ENCODE measurements at places on chromosomes 16 and 17.

- DNase-seq, result peak; percentile 73
Observed at GRCh38 chr16:425740-426114, 278 bp downstream of the RAB11FIP3 start.

GRCh38 chr17:31279401-31279800 lies 17.6 kb downstream of the OMG start:
- no peak for DNase-seq

DNA sequence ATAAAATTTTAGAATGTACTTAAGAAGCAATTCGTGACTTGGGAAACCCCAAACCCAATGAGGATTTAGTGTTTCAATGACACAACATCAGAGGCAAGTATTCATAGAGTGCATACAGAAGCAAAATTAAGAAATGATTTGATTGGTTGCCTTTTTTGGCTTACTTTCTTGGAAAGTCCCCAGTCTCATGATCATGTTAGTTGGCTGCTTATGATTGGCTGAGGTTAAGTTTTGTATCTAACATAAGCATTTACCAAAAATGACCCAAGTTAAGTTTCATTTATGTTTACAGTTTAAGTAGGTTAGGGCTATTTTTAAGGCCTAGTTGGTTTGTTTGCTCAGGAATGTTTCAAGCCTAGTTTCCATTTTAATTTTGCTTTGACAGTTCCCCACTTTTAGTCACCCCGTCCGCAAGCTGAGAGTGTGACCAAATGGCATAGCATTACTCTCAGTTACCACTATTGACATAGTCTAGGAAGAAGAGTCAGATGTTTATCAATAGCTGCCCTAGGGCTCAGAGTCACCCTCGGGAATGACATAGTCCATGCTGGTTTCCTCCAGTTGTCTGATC lies 36.2 kb downstream of the DGKE start:
- DNase-seq, result no peak

GRCh38 chr17:61203671-61204131 lies 195.9 kb upstream of the TBX2 start:
- DNase-seq, result no peak

DNA sequence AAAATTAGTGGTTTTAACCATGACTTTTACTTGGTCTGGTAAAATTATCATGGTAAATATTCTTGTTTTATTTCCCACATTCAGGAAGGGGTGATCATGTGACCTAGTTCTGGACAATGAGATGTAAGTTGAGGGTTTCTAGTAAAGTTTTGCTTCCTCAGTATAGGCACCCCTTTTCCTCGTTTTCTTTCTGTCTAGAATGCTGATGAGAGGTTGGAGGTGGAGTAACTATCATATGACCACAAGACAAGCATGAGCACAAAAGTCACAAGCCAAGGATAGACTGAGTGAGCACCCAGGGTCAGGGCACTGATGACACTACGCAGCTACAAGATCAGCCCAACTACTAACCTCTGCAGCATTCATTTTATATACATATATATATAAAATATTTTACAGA lies 53.9 kb downstream of the MYO1D start:
- no peak for DNase-seq

DNA sequence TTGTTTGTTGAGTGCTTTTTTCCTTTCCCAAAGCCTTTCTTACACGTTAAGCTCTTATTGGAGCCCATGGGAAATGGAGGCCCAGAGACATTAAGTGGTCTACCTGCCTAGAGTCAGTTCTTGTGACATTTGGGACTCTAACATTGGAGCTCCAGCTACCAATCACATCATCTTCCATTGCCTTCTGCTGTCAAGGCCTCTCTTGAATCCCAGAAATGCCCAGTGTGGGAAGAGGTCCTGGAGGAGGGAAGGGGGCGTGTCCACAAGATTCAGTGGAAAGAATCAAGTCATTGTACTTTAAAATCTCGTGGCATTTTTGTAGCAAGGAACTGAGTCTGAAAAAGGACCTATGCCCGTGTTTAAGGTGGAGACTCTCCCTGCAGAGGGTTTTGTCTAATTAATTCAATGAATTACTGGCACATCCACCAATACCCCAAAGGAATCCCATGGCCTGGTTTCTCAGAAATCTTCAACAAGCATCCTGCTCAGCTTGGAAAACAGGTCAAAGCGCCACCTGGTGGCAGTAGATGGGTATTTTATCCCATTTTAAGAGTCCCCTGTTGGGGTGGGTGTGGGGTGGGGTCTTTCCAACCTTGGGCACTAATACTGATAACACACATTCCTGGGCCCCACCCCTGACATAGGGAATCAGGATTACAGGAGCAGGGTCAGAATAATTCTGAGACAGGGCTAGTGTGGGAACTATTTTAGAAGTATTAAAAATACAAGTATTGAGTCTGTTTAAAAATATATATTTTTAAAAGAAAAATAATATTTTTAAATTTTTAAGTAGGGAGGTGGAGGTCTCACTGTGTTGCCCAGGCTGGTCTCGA lies 24.6 kb downstream of the GPT2 start:
- peak; percentile 60 for DNase-seq

DNA sequence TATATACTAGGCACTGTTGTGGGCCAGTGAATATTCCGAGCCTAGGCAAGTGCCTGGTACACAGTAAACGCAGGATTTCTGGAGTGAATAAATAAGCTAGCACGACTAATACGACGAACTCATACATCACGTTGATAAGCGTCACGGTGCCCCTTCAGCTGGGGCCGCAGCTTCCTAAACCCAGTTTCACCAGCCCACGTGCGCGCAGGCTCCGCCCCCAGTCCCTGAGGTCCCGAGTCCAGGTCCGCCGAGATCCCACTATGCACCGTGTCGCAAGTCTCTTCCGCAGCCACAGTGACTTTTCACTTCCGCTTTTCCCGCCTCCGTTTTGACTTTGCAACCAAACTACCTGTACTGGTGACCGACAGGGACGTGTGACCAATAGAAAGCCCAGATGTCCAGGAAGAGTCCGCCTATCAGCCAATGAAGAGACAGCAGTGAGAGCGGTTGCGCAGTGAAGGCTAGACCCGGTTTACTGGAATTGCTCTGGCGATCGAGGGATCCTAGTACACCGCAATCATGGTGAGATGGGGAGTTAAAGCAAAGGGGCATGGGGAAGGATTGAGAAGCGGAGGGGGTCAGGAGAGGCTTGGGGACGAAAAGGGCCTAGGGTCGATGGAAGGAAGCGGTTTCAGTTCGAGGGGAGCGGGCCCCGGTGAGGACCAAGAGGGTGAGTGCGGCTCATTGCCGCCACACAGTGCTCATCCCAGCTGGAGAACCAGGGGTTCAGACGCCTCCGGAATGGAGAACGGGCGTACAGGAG lies at the start of gene PSMB3:
Gene PSMB3 (plus strand): TSS at position 434 of the 763 bp plus-strand sequence. CDS start 86 bp downstream, at position 520.
- DNase-seq, result peak; percentile 98

DNA sequence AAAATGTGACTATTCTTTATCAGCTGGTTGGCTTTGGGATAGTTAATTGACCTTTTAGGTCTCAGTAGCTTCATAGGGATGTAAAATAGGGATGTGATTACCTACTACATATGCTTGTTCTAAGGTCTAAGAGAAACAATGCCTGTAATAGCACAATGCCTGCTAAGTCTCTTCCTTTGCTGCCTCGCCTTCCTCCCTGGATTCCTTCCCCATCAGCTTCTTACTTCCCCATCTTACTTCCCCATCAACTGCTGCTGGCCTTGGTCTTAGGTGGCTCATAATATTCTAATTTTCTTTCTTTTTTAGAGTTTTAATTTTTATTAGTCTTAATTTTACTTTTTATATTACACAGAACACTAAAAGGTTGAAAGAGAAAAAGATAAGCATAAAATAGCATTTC lies 59.2 kb upstream of the GOT2 start:
- DNase-seq, result no peak

DNA sequence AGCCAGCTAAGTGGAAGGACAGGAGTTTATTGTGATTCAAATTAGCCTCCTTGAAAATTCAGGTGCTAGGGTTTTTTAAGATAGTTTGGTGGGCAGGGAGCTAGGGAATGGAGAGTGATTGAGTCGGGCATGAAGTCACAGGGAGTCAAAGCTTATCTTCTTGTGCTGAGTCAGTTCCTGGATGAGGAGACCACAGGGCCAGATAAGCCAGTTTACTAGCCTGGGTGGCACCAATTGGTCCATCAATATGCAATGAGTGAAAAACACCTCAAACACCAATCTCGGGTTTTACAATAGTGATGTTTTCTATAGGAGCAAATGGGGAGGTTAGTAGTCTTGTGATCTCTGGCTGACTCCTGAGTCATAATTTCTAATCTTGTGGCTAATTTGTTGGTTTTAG lies 165.1 kb downstream of the ABCC12 start:
- no peak for DNase-seq

DNA sequence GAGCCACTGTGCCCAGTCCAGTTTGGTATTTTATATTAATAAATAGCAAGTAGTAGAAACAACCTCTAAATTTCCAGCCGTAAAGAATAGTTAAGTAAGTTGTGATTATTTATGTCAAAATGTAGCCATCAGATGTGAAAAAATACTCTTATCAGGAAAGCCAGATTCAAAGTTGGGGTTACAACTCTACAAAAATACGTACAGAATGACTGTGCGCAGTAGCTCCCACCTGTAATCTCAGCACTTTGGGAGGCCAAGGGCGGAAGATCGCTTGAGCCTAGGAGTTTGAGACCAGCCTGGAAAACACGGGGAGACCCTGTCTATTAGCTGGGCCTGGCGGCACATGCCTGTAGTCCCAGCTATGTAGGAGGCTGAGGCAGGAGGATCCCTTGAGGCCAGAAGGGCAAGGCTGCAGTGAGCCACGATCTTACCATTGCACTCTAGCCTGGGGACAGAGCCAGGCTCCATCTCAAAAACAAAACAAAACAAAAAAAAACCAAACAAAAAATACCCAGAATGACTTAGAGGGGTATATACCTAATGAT lies 1.7 kb downstream of the PDP2 start:
- DNase-seq, result no peak

DNA sequence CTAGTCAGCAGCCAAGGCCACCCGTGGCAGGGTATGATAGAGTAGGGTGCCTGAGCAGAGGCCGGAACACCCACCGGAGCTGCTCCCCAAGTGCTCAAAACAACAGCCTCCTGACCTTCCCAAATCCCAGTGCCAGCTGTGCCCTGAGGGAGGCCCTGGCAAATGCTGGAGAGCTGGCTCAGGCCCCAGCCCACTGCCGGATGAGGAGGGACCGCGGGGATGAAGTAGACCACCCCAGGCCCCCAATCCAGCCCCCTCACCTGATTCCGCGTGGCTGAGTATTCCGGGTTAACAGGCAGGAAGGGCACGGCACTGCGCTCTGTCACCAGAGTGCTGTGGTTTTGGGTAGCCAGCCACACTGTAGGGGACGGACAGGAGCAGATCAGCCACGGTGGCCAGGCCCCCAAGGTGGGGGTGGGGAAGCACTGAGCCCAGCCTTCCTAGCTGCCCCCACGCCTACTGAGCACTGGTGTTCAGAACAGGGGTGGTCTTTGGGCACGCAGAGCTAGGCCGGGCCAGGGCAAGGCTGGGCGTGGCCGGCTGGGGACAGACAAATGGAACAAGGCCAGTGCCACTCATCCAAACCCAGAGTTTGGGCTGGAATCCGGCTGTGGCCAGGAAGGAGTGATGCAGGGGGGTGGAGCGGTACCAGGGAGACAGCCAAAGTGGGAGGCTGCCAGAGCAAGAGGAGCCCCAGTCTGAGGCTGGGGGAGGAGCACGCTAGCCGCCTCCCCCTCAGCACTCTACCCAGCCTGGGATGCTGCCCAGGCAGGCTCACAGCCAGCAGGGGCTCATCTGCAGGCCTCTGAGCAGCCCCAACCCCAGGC lies 9.1 kb downstream of the TP53I13 start:
- peak; percentile 78 for DNase-seq

GRCh38 chr16:83473926-83474650 lies 333.7 kb upstream of the HSBP1 start:
- DNase-seq, result no peak

DNA sequence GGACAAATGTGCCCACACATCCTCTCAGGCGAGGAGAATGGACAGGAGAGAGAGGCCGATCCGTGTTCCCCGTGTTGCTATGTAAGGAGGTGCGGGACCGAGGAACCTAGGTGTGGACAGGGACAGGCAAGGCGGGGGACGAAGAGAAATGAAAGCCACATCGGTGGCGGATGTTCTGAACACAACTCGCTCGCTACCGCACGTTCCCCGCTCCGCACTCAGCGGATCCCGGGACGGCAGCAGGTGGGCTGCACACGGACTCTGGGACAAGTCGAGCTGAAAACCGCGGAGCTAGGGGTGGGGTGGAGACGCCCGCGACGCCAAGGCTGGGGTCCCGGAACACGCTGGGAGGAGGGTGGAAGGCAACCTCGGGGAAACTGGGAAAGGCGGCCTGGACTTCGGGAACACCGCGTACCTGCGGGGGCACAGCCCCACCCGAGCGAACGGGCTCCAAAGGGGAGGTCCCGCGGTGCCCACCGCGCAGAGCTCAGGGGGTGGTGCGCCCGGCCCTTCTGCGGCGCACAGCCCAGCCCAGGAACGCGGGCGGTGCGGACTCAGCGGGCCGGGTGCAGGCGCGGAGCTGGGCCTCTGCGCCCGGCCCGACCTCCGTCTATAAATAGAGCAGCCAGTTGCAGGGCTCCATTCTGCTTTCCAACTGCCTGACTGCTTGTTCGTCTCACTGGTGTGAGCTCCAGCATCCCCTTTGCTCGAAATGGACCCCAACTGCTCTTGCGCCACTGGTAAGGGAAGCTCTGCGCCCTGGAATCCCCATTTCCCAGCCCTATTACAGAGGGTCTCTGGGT lies at the start of gene MT1E:
Gene MT1E (plus strand): TSS at position 642 of the 803 bp plus-strand sequence. CDS start 71 bp downstream, at position 713.
- DNase-seq, result peak; percentile 91

GRCh38 chr16:71912534-71913275 lies 17.4 kb downstream of the IST1 start:
- no peak for DNase-seq

- no peak for DNase-seq
Observed at GRCh38 chr17:45677770-45678169, 106.3 kb upstream of the CRHR1 start.

- DNase-seq, result no peak
Observed at GRCh38 chr17:77740481-77740880, 218.0 kb upstream of the TNRC6C start.

- no peak for DNase-seq
Observed at GRCh38 chr17:31048780-31049179, 46.0 kb upstream of the NF1 start.

- no peak for DNase-seq
Observed at GRCh38 chr16:68760671-68761275, 23.7 kb downstream of the CDH1 start.

GRCh38 chr17:1228781-1229348 lies 41.4 kb upstream of the BHLHA9 start:
- no peak for DNase-seq

DNA sequence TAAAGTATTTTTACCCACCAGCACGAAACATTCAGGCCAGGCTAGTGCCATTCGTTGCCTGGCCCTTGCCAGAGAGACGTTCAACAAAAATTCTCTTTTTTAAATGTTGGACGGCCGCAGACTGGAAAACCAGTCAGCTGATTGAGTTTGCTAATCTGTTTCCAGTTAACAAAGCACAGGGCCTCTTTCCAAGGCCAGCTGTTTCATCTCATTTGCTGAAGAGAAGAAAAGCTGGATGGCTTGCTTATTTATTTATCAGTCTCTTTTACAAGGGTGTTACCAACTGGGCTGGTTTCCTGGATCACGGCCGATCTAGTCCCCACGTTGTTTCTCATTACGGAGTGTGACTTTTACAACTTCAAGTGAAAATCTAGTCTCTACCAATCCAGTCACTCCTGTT lies 418.7 kb upstream of the DYNLRB2 start:
- peak; percentile 77 for DNase-seq
